Mesenchymal stem cell (in vitro differentiated cells and primary cell): ENCODE measurements at places on chromosomes 16 and 17.

DNA sequence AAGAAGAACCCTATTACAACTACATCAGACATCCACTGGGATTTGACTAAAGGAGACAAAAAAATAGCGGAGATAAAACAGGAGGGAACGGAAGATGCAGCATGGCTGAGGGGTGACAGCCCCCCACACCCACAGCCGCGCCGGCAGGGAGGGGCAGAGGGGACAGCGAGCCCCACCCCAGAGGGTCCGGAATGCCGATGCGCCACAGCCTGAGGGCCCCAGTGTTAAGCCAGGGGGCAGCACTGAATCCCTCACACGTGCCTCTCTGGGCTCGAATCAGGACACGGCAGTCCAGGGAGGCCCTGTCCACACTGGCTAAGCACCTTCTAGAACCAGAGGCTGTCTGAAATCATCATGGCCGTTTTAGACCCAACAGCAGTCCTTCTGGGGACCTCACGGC lies 18.8 kb downstream of the MAP1LC3B start:
- no peak for DNase-seq

DNA sequence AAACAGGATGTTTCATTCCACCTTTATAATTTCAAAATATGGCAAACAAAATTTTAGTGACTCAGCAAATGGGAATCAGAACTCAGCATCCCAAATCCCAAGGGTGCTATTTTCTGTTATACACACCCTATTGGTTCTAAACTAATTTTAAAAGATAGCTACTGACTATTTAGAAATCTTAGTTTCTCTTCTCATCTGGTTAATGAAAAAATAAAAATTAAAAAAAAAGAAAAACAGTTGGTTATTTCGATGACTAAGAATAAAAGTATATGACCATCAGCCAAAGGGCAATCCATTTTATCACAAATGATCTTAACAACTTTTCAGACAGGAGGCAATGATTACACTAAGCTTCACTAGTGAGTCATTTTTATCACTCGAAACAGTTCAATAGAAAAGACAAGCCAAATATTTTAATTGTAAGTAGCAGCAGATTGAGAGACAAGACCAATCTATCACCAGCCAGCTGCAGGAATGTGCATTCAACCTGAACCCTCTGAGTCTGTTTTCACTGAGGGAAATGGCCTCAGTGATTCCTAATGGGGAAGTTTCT lies 15.2 kb downstream of the PHLPP2 start:
- DNase-seq: peak; percentile 30

DNA sequence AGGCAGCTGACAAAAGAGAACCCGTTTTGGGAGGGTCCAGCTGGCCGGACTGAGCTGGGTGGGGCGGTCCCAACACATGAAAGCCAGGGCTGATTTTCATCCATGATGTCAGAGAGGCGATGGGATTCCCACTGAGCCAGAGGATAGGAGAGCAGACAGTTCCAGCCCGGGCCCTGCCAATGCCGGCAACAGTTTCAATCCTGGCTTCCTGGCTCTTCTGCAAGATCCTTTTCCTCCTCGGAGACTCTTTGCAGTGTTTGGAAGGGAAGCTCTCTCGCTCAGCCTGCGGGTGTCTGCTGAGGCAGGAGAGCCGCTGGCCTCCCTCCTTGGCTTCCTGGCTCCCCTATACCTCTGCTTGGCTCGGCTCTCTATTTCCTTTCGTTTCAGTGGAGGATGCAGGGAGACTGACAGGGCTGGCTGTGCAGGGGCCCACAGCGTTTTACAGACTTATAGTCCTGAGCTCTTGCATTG lies 145.5 kb upstream of the SOX9 start:
- no peak for DNase-seq

DNA sequence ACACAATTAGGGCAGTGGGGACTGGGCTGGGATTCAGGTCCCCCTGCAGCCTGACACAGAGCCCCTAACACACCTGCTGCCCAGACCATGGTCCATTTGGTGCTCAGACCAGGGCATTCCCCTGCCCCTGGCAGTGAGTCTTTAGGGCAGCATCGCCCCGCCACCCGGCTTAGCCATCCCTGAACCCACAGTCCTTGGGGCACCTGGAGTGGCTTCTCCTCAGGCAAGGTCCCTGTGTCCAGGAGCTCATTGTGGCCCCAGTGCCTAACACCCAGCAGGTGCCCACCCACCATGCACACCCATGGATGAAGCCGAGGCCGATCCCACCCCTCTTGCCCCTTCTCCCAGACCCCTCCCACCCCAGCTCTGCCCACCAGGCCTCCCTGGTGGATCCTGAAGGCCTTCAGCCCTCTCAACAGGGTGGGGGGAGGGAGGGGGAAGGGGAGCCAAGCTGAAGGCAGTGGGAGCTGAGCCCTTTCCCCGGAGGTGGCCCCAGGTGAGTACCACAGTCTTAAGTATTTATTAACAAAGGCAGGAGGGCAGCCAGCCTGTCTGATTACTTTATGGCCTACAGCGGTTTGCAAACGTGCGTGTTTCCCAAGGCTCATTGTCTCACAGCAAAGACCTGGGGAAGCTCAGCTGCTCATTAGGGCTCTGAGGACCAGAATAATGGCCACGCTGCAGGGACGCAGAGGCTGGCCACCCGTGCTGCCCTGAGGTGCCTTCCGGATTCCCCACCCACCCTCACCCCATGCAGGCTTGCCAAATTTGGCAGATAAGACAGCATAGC lies 38.5 kb downstream of the RBFOX3 start:
- no peak for DNase-seq

- DNase-seq: peak; percentile 93
Measured at GRCh38 chr16:86343027-86343795, 167.1 kb upstream of the FOXF1 start.

DNA sequence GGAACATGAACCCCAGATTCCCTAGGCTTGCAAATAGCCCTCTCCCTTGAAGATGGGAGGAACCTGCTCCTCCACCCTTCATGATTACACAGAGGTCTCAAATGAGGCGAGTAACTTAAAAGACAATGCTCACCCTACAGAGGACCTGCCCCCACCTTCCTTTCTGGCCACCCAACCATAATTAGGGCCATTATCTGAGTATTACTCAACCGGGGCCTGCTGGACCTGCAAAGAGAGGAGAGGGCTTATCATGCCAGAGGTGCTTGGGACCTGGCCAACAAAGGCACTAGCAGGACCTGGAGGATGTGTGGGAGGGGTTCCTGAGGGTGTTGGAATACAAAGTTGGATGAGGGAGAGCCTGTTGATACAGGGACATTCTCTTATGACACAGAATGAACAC lies 42.4 kb downstream of the RNF157 start:
- DNase-seq: no peak

DNA sequence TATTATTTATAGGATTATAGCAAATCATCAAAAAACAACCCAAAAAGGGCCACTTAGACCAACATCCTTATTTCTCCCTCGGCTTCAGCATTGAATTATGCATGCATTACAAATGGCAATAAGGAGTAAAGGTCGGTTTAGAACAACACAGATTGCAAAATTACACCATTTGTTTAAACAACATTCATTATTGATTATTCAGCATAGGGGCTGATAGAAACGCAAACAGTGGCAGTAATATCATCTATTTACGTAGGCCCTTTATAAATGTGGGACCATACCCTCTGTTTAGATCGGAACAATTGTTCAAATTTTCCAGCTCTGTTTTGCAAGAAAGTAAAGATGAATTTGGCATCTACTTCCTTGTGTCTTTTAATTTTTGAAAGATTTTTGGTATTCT lies 153.3 kb downstream of the WWOX start:
- DNase-seq: no peak

- DNase-seq: no peak
Measured at GRCh38 chr16:86103320-86103719, 204.4 kb downstream of the IRF8 start.

- no peak for DNase-seq
Measured at GRCh38 chr16:2987833-2988232, 7.6 kb upstream of the PKMYT1 start.

- no peak for DNase-seq
Measured at GRCh38 chr16:87183647-87184046, 133.5 kb downstream of the C16orf95 start.

DNA sequence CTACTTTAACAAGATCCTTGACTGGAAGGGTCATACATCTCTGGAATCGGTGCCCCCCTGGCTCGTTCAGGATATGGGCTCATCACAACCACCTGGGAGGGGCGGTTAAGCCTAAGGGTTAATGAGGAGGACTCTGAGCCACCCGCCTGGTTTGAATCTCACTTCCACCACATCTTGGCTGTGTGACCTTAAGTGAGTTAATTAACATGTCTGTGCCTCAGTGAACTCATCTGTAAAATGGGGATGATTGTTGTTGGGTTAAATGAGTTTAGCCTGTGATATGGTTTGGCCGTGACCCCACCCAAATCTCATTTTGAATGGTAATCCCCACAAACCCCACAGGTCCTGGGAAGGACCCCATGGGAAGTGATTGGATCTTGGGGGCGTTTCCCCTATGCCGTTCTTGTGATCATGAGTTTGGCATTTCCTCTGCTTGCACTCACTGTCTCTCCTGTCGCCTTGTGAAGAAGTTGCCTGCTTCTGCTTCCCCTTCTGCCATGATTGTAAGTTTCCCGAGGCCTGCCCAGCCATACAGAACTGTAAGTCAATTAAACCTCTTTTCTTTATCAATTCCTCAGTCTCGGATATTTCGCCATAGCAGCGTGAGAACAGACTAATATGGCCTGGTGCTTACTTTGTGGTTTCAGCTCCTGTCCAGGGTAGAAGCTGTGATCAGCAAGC lies 214.0 kb upstream of the CIBAR2 start:
- DNase-seq: peak; percentile 88
